ENCODE measurements at places on chromosomes 3 and 15.
A peak's percentile ranks its signal among the peaks of the same experiment; 100 is the strongest.

GRCh38 chr3:196142202-196142956 is 60.5 kb upstream of the TFRC start:
- DNase-seq = peak; percentile 65

GRCh38 chr3:46926447-46926846 is 48.9 kb downstream of the PTH1R start:
- peak; percentile 56 for DNase-seq

DNA sequence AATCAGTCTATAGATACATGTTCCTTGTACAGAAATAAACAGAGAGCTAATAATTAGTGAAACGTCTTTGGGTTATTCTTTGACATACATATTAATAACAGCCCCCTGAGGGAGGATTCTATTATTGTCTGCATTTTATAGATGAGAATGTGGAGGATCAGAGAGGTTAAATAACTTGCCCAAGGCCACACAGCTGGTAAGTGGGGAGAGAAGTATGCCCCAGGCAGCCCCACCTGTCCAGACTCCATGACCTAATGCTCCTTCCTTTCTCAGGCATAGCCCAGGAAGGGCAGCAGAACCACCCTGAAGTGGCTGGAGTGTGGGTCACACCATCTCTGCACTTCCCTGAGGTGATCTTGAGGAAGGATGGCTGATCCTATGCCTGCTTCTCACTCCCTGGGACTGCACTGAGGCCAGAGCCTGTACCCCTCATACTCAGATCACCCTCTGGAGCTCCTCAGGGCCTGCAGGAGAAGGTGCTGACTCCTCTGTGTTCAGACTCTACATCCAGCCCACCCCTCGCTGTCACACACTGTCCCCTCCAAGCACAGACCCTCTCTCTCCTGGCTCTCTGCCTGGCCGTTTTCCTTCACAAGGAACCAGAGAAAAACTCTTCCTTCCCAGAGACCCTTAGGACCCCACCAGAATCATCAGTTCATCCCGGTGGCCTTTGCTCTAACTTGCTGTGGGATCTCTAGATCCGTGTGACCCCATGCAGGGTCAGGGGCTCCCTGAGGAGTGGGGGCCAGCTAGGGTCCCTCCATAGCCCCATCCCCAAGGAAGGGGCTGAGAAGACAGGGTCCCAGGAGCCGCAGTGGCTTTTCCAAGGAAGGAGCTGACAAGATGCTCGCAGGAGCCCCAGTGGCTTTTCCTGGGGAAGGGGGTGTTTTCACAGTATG is 4.4 kb upstream of the HHATL start:
- DNase-seq = peak; percentile 66

GRCh38 chr3:176976586-176976985 is 220.7 kb downstream of the TBL1XR1 start:
- no peak for DNase-seq

All from osteoblast (primary cell).